ENCODE measurements at places on chromosomes 13 and 19. TPM values are rescaled to one million over a fixed set of nuclear protein-coding genes. Genes with fewer than 3 reads are reported as not detected.

- no peak overlapping the region for H3K27ac ChIP-seq
- 0 out of 2 replicates have a peak, but pooled peaks cover 2% of the 10 kb centered on the region for H3K4me1 ChIP-seq
Measured at GRCh38 chr13:97338571-97338970, 95.4 kb upstream of the RAP2A start.

DNA sequence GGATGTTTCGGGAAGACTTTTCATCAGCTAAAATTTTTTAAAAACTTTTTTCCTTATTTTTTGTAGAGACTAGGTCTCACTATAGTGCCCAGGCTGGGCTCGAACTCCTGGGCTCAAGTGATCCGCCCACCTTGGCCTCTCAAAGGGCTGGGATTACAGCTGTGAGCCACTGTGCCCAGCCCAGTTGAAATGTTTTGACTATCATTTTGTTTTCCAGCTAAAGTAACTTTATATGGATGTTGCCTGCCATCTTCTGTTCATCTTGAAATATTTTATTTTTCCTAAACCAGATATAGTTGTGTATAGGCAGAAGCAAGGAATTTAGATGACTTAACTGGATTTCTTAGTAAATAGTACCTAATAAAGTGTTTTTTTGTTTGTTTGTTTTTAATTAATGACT is 7.0 kb downstream of the CAB39L start:
- H3K36me3 ChIP-seq: no peaks in the 10 kb centered on the region
- H3K27me3 ChIP-seq: no peaks in the 10 kb centered on the region
- no peak overlapping the region for H3K27ac ChIP-seq
- no peaks in the 10 kb centered on the region for H3K4me1 ChIP-seq
- DNase-seq: no peak

DNA sequence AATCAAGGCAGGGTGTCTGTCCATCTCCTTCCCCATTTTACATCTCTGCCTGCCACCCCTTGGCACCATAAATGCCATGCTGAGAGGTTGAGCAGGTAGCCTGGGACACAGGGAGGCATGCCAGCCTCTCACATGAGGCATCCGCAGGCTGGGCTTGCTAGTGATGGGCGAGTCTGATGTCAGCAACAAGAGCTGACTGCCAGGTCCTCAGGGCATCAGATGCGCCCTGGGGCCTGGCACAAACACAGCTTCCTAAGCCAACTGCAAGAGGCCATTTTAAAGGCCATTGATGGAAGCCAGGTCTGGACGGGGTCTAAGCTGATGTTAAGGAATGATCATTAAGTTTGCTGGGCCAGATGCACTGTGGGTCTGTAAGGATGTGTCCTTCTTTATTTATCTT is 34.6 kb downstream of the MYH14 start:
- no peaks in the 10 kb centered on the region for H3K27me3 ChIP-seq
- no peak overlapping the region for H3K27ac ChIP-seq
- H3K4me1 ChIP-seq: no peaks in the 10 kb centered on the region
- no peak overlapping the region for H3K4me3 ChIP-seq
- no peak for DNase-seq
- H3K36me3 ChIP-seq: peaks cover 11% of the 10 kb centered on the region

DNA sequence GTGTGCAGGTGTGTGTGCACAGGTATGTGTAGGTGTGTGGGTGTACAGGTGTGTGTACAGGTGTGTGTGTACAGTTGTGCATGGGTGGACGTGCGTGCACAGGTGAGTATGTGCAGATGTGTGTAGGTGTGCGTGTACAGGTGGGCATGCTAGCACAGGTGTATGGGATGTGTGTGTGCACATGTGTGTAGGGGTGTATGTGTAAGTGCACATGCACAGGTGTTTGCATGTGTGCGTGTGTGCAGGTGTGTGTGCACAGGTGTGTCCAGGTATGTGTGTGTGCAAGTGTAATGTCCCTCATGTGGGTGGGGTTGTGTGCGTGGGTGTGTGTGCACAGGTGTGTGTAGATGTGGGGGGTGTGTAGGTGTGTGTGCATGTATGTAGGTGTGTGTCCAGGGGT is 27.5 kb upstream of the TFDP1 start:
- H3K27ac ChIP-seq: no peak overlapping the region
- no peaks in the 10 kb centered on the region for H3K4me1 ChIP-seq
- H3K4me3 ChIP-seq: no peak overlapping the region
- peak; percentile 23 for DNase-seq
- H3K36me3 ChIP-seq: peaks cover 3% of the 10 kb centered on the region
- H3K27me3 ChIP-seq: no peaks in the 10 kb centered on the region

GRCh38 chr13:78323848-78324247 is 279.5 kb downstream of the POU4F1 start:
- H3K27me3 ChIP-seq: no peaks in the 10 kb centered on the region
- no peak for DNase-seq
- no peaks in the 10 kb centered on the region for H3K4me1 ChIP-seq

- peak; percentile 77 for DNase-seq
- no peaks in the 10 kb centered on the region for H3K36me3 ChIP-seq
- H3K4me3 ChIP-seq: peak within 1 kb of the TSS; percentile 82
- H3K4me1 ChIP-seq: no peaks in the 10 kb centered on the region
- H3K27ac ChIP-seq: no peak within 1 kb of the TSS
Measured at GRCh38 chr13:20160306-20161274, at the start of gene GJA3. Gene GJA3, minus strand, starts transcription at chr13:20161052. Its CDS starts 17,764 bp downstream, at chr13:20143288.

- no peak overlapping the region for H3K4me3 ChIP-seq
- H3K27me3 ChIP-seq: no peaks in the 10 kb centered on the region
- no peak for DNase-seq
- H3K4me1 ChIP-seq: peaks cover 9% of the 10 kb centered on the region
- H3K27ac ChIP-seq: no peak overlapping the region
- H3K36me3 ChIP-seq: peaks cover under 1% of the 10 kb centered on the region
Measured at GRCh38 chr13:51596541-51596940, 12.3 kb downstream of the WDFY2 start.

DNA sequence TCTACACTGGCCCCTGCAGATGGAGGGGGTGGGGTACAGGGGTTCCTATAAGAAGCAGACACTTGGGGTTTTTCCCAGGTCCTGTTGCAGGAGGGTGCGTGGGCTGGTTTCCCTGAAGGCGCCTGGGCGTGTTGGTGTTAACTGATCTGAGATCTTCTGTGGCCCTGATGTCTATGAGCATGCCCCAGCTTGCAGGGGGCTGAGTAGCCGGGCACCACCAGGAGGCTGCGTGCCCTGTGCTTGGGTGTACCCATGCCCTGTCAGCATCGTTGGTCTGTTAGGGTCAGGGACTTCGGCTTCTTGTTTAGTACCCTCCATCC is 45.3 kb downstream of the CAPN12 start:
- no peaks in the 10 kb centered on the region for H3K27me3 ChIP-seq
- H3K4me1 ChIP-seq: no peaks in the 10 kb centered on the region
- no peak overlapping the region for H3K4me3 ChIP-seq
- no peak overlapping the region for H3K27ac ChIP-seq
- DNase-seq: no peak

DNA sequence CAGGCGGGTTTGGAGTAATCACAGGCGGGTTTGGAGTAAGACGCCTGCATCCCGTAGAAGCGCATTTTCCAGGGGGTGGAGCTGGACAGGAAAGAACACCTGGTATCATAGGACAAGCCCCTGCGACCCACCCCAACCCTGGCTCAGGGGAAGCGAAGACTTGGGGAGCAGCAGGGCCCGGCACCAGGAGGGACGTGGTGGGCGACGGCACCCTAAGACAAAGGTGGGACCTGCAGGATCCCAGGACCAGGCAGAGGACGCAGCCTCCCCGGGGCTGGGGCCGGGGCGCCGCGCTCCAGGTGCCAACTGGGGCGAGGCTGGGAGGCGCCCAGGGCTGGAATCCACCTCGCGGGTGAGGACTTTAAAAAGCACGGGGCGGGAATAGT is 520 bp downstream of the ZNF600 start:
- DNase-seq: no peak
- H3K36me3 ChIP-seq: no peaks in the 10 kb centered on the region
- no peak overlapping the region for H3K27ac ChIP-seq
- H3K4me3 ChIP-seq: peak overlapping the region; percentile 92
- H3K4me1 ChIP-seq: no peaks in the 10 kb centered on the region
- no peaks in the 10 kb centered on the region for H3K27me3 ChIP-seq

GRCh38 chr19:28166025-28166424 is 1046.9 kb downstream of the UQCRFS1 start:
- DNase-seq: no peak
- H3K36me3 ChIP-seq: no peaks in the 10 kb centered on the region
- H3K4me3 ChIP-seq: no peak overlapping the region
- H3K4me1 ChIP-seq: peaks cover 15% of the 10 kb centered on the region
- H3K27ac ChIP-seq: no peak overlapping the region
- H3K27me3 ChIP-seq: no peaks in the 10 kb centered on the region

GRCh38 chr19:19566306-19566705 is 28.2 kb downstream of the CILP2 start:
- H3K4me1 ChIP-seq: no peaks in the 10 kb centered on the region
- peaks cover 21% of the 10 kb centered on the region for H3K36me3 ChIP-seq
- no peak for DNase-seq
- no peaks in the 10 kb centered on the region for H3K27me3 ChIP-seq

- DNase-seq: no peak
- no peaks in the 10 kb centered on the region for H3K27me3 ChIP-seq
- H3K4me3 ChIP-seq: no peak overlapping the region
- no peaks in the 10 kb centered on the region for H3K4me1 ChIP-seq
- no peak overlapping the region for H3K27ac ChIP-seq
Measured at GRCh38 chr13:49954674-49955455, 18.7 kb upstream of the SPRYD7 start.

DNA sequence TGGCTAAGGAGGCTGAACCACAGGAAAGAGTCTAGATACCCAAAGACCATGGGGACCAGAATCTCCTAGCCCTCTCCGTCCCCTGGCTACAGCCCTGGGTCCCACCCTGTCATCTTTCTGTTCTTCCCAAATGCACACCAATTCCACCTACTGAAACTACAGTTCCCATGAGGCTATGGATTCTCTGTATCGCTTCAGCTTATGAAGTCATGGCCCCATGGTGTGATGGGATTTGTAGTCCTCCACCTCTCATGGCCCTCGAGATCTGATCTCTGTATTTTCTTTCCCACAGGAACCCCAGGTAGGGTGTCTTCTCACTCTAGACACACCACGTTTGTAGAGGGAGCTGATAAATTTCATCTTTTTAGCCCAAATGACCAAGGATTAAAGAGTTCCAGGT is 11.8 kb downstream of the PTPRH start:
- H3K4me3 ChIP-seq: no peak overlapping the region
- no peak overlapping the region for H3K27ac ChIP-seq
- no peaks in the 10 kb centered on the region for H3K36me3 ChIP-seq
- no peak for DNase-seq
- H3K27me3 ChIP-seq: no peaks in the 10 kb centered on the region
- H3K4me1 ChIP-seq: no peaks in the 10 kb centered on the region

DNA sequence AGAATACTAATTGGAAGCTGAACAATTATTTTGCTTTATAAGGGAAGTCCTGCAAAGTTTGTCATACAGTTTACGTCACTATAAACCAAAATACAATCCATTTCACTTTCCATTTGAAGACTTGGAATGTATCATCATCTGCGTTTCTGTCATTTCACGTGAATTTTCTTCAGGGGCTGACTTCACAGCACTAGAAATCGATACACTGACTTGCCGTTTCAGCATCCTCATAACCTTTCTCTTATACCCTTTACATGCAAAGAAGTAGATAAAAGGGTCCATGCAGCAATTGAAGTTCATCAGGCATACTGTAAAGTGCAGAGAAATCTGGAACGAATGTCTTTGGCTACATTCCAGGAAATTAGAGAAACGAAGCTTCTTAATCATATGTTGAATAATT is 12.2 kb downstream of the GPR183 start:
- H3K27ac ChIP-seq: no peak overlapping the region
- no peaks in the 10 kb centered on the region for H3K36me3 ChIP-seq
- DNase-seq: no peak
- H3K27me3 ChIP-seq: no peaks in the 10 kb centered on the region
- no peaks in the 10 kb centered on the region for H3K4me1 ChIP-seq
- no peak overlapping the region for H3K4me3 ChIP-seq

DNA sequence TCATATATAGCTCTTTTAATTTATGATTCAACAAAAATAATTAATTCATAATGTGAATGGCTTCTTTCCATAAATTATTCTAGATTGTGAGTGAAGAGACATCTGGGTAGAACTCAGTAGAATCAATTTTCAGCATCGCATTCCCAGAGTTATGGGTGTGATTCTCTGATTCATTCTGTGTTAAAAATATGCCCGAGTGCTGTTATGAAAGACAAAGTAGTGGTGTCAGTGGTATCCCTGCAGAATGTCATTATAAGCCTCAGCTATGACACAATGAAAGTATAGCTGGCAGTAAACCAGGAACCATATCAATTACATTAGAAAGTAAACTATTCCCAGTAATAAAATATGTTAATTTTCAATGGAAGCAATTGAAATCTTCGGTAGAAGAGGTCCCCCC is 480.5 kb upstream of the SLITRK1 start:
- H3K36me3 ChIP-seq: no peaks in the 10 kb centered on the region
- H3K4me3 ChIP-seq: no peak overlapping the region
- H3K27ac ChIP-seq: no peak overlapping the region
- no peaks in the 10 kb centered on the region for H3K4me1 ChIP-seq
- no peak for DNase-seq

- peak; percentile 80 for DNase-seq
- H3K27ac ChIP-seq: no peak overlapping the region
- peaks cover 2% of the 10 kb centered on the region for H3K36me3 ChIP-seq
Measured at GRCh38 chr19:29040951-29041350, 172.0 kb downstream of the UQCRFS1 start.

DNA sequence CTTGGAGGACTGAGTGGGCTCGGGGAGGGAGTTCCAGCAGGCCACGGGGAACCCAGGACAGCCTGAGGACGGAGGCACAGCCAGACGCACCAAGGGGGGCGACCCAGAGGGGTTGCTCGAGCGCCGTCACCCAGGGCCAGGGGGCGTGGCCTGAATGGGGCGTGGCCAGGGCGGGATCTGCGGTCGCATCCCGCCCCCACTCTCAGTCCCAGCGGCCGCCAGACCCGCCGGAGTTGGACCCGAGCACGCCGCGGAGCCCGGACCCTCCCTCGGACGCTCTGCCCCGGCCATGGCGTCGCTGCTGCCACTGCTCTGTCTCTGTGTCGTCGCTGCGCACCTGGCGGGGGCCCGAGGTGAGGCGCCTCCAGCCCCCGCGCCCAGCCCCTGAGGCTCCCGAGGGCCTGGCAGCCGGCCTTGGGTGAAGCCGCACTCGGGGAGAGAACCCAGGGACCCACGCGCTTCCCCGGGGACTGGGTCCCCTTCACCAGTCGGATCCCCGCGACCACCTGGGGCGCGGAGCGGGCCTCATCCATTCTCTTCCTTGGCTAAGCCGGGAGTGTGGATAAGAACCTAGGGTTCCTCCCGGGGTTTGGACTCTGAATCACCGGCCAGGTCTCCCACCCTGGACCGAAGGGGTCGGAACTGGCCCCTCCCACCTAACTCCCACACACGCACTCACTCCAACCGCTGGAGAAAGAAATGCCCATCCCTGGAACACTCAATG is at the start of gene CILP2:
CILP2 (plus strand) TSS at position 205 of the 724 bp plus-strand sequence; CDS start at position 290, 85 bp downstream.
- no peak within 1 kb of the TSS for H3K27ac ChIP-seq
- no peaks in the 10 kb centered on the region for H3K4me1 ChIP-seq
- DNase-seq: peak; percentile 84
- peaks cover 2% of the 10 kb centered on the region for H3K36me3 ChIP-seq
- H3K4me3 ChIP-seq: peak within 1 kb of the TSS; percentile 61

GRCh38 chr19:15456871-15457700 is 7.3 kb downstream of the RASAL3 start:
- peak; percentile 99 for DNase-seq
- peaks cover 14% of the 10 kb centered on the region for H3K27me3 ChIP-seq
- H3K4me1 ChIP-seq: no peaks in the 10 kb centered on the region

LRRC8E gene
- total RNA-seq: 4.8 TPM

CEACAM7 gene
- total RNA-seq: not detected

IGFL3 gene
- not detected for total RNA-seq

LHB gene
- not detected for total RNA-seq

Measured in H9 (cell line).